A375 (cell line): ENCODE measurements at places on chromosomes 6 and 20. TPM values are rescaled to one million over a fixed set of nuclear protein-coding genes. Genes with fewer than 3 reads are reported as not detected.

The DNAH8 gene
- total RNA-seq = 0.03 TPM in 1 of 2 replicates, not detected in the other

The SLX4IP gene
- total RNA-seq = 4.3 and 4.6 TPM in 2 replicates

The C20orf204 gene
- 1.8 and 2.1 TPM in 2 replicates for total RNA-seq

The MRAP2 gene
- total RNA-seq = 0.19 and 0.49 TPM in 2 replicates

The MAS1 gene
- total RNA-seq = not detected in 2 replicates

The NRSN1 gene
- total RNA-seq = not detected in 2 replicates

The ERVFRD-1 gene
- total RNA-seq = not detected in 2 replicates

The LTB gene
- total RNA-seq = not detected in 2 replicates

The HLA-DQA1 gene
- total RNA-seq = 1.9 and 2.0 TPM in 2 replicates

The ANKRD6 gene
- 0.91 and 2.7 TPM in 2 replicates for total RNA-seq

The NOP56 gene
- total RNA-seq = 560 and 619 TPM in 2 replicates

The CST4 gene
- not detected in 2 replicates for total RNA-seq

The TTK gene
- total RNA-seq = 21.3 and 23.1 TPM in 2 replicates

The SLC35F1 gene
- total RNA-seq = 2.9 and 3.9 TPM in 2 replicates

The NOX3 gene
- total RNA-seq = 0.93 and 1.2 TPM in 2 replicates

The TRIM15 gene
- not detected in 2 replicates for total RNA-seq

The RING1 gene
- total RNA-seq = 33.7 and 37.4 TPM in 2 replicates

The C2 gene
- 0.15 TPM in 1 of 2 replicates, not detected in the other for total RNA-seq

The LBP gene
- total RNA-seq = 0.05 and 0.11 TPM in 2 replicates

The IL17A gene
- not detected in 2 replicates for total RNA-seq

The BEND6 gene
- total RNA-seq = 1.7 and 4.0 TPM in 2 replicates
